Kidney epithelial cell (primary cell): ENCODE measurements at places on chromosomes 7 and 10. TPM values are rescaled to one million over a fixed set of nuclear protein-coding genes. Genes with fewer than 3 reads are reported as not detected.

- no peak for DNase-seq
Observed at GRCh38 chr10:17460756-17461155, 6.4 kb upstream of the ST8SIA6 start.

The TRPV5 gene
- not detected in 2 replicates for total RNA-seq

The PURB gene
- total RNA-seq, result 19.8 and 25.3 TPM in 2 replicates

- no peak for DNase-seq
Observed at GRCh38 chr7:8490391-8491045, 57.1 kb downstream of the NXPH1 start.

The SLC16A9 gene
- total RNA-seq, result 10.0 and 10.4 TPM in 2 replicates

The NRF1 gene
- total RNA-seq, result 7.1 and 9.3 TPM in 2 replicates

The C10orf67 gene
- total RNA-seq, result 0.07 TPM in 1 of 2 replicates, not detected in the other

- DNase-seq, result no peak
Observed at GRCh38 chr10:14476006-14476405, 145.3 kb upstream of the FRMD4A start.

DNA sequence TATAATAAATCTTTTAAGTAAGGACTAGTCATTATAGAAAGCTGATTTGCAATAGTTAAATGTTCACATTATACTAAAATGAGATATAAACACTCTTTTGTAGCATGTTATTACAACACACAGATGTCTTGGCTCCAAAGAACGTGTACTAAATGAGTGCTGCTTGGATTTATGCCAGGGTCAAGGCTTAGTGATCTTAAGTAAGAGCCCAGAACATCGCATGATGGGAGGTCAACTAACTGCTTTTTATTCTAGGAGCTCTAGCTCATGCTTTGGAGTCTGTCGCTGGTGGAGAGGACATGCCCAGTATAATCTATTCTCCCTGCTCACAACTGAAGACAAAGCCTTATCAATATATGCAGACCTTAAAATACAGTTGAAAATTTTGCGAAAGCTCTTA is 315.1 kb downstream of the BBS9 start:
- DNase-seq, result no peak

The ELMO1 gene
- 2.3 and 11.4 TPM in 2 replicates for total RNA-seq

The GNG11 gene
- total RNA-seq, result 12.6 and 14.8 TPM in 2 replicates

- no peak for DNase-seq
Observed at GRCh38 chr7:151290355-151290760, 41.9 kb upstream of the SMARCD3 start.

GRCh38 chr10:44647877-44648542 is 263.1 kb upstream of the CXCL12 start:
- DNase-seq, result peak; percentile 41
